Posterior cingulate gyrus (tissue), 11 donors: ENCODE measurements at places on chromosomes 7 and 10.

DNA sequence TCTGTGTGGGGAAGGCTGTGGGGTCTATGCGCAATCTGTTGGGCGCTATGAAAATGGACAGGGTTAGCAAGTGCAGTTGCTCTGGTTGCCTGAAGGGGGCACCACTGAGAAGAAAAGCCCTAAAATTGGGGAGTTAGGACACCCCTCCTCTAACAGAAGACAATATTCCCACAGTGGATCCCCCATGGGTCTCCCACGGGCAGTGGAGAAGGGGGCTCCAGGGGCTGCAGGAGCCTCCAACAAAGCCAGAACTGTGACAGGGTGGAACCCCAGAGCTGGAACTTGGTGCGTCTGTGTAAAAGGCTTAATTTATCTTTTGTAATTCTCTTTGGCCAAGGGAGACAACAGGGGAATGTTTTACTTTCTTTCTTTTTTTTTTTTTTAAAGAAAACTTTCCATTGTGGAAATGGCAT is 12.5 kb upstream of the COL13A1 start:
- DNase-seq = no peak

- DNase-seq = peak; percentile 52
These were observed 17.0 kb upstream of the ZMIZ1 start for GRCh38 chr10:79051766-79052165.

- no peak for DNase-seq
These were observed 24.7 kb upstream of the SLC18A3 start for GRCh38 chr10:49585387-49585786.

DNA sequence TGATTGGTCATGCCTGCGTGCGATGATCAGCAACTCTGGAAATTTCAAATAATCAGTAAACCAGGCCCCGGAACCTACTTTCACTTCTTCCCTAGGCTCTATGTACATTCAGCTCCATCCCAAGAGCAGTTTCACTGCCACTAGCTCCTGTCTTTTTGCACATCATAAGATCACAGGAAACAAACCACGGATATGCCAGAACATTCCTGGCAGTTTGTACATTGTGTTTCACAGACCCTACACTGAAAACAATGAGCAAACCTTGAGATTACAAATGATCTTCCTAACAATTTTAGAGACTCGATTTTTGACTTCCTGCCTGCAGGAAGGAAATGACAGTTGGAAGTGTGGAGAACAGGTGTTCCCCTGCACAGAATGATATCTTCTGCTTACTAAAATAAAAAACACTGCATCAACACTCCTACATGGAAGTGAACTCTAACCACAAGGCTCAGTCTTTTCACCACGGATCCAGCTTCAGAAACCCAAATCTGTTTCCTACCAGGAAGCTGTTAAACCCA is 7.6 kb upstream of the TMEM236 start:
- no peak for DNase-seq

- no peak for DNase-seq
These were observed 168.6 kb downstream of the MLLT10 start for GRCh38 chr10:21702633-21703111.

GRCh38 chr10:28765641-28766040 is 88.3 kb downstream of the BAMBI start:
- DNase-seq = no peak

DNA sequence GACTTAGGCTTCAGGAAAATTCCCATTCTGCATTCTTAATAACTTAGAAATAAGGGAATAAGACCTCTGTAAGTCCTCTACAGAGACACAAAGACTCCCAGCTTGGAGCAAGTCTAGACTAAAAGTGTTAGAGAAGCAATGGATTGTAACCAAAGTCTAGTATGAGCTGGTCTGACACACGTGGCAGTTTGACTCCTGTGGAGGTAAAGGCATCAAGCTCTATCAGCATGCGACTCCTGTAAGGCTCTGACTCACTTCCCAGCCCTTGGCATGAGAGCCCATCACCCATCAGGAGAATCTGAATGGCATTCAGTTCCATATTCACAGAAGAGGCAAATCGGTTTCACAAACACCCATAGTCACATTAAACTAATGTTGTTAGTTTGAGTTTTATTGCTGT is 4.4 kb upstream of the VSTM4 start:
- DNase-seq = no peak

DNA sequence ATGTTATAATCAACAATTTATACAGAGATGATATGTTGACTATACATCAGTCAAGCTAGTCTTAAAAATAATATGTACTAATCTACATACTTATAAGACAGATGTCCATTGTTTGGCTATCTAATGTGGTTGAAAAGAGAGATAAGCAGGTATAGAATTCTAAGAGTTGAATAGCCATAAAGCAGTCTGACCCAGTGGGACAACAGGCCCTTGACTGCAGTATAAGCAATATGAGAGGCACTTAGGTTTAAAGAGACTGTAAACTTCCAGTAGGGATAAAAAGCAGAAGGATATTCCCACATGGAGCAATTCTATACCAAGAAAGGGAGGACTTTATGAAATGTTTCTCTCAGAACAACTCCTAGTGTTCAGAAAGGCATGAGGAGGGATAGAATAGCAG is 139.3 kb downstream of the ELAPOR2 start:
- DNase-seq = no peak

- peak; percentile 86 for DNase-seq
These were observed 789 bp downstream of the PDGFA start for GRCh38 chr7:518630-519483.

- DNase-seq = no peak
These were observed 4.6 kb upstream of the ARHGAP22 start for GRCh38 chr10:48609441-48609840.

- no peak for DNase-seq
These were observed 5.2 kb downstream of the EBF3 start for GRCh38 chr10:129958629-129959543.

- no peak for DNase-seq
These were observed 172.1 kb downstream of the CYP26A1 start for GRCh38 chr10:93245779-93246178.

DNA sequence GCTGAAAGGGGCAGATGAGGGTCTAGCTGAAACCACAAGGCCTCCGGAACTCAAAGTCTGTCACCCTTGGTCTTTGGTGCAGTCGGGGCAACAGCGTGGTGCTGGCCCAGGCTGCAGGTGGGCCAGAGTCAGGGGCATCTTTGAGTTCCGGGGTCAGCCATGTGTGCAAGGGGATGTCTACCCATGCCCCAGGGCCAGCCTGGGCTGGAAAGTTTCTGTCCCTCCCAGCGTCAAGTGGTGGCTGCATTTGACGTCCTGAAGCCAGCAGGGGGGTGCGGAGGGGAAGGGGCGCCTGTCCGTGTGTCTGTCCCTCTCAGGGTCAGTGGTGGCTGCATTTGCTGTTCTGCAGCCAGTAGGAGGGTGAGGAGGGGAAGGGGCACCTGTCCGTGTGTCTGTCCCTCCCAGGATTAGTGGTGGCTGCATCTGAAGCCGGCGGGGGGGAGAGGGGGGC is 638 bp downstream of the BRAT1 start:
- DNase-seq = peak; percentile 70

DNA sequence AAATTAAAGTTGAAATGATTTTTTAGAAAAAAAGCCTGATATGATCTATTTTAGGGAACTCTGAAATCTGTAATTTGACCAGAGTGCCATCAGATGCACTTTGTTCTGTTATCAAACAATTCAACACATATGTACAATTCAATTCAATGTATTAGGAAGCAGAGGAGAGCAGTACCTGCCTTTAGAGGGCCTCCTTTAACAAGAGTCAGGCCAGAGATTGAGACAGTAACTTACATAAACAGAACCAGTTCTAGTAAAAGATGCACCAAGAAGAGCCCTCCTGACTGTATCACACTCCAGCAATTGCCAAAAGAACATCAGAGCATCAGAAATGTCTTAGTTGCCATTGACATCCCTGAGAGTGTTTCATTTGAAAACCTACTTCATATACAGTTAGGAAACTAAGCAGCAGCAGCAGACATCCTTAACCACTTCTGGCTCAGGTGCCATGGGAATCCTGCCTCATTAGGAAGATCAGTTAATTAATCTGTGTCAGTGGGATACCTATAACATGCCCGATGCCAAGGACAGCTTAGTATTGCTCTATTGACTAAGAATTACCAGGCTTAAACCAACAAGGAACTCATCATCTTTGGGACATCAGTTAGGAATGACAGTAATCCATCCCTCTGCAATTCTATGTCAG is 1222.6 kb upstream of the LRRN3 start:
- DNase-seq = no peak

DNA sequence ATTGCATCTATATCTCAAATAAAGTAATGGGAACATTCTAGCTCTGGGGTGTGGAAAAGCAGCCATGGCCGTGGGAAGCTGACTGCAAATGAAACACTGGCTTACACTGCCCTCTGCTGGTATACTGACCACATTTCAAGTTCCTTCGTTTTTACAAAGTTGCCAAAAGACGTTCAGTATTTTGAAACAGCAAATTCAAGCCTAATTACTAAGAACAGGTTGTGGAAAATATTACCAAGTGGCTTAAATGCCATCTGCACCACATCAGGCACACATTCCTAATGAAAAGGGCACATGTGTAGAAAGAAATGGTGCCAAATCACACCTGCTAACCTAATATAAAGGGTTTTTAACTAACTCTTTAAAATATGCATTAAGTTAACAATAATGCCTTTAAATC is 83.9 kb downstream of the JAZF1 start:
- peak; percentile 59 for DNase-seq

GRCh38 chr10:102775935-102776669 is 32.4 kb downstream of the WBP1L start:
- peak; percentile 91 for DNase-seq

DNA sequence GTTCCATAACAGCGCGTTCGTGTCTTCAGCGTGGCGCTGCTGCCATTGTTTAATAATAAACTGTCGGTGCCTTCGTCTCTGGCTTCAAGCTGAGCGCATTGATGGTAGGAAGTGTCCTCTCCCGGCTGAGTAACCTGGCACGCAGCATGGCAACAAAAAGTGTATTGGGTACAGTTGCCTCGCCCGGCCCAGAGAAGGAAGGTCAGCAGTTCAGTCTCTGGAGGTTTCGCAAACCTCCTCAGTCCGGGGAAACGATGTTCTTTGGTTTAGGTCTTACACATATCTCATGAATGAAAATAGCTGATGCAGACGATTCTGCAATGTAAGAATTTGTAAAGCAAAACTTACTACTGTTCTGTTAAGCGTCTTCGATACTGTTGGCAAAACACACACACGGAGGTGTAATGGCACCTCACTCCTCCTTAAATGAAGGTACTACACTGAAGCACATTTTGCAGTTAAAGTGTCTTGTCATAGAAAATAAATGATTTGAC is 739 bp upstream of the CCDC186 start:
- DNase-seq = peak; percentile 84

DNA sequence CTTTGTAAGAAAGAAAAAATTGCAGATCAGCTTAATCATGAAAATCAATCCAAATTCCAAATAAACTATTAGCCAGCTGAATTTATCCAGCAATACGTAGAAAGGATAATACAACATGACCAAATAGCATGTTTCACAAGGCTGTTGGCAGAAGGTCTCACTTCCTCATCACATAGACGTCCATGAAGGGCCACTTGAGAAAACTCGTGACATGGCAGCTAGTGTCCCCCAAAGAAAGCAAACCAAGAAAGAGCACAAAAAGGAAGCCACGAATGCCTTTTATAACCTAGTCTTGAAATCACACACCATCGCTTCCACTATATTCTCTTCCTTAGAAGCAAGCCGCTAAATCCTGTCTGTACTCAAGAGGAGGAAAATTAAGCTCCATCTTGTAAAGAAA is 105.6 kb upstream of the NRBF2 start:
- no peak for DNase-seq

DNA sequence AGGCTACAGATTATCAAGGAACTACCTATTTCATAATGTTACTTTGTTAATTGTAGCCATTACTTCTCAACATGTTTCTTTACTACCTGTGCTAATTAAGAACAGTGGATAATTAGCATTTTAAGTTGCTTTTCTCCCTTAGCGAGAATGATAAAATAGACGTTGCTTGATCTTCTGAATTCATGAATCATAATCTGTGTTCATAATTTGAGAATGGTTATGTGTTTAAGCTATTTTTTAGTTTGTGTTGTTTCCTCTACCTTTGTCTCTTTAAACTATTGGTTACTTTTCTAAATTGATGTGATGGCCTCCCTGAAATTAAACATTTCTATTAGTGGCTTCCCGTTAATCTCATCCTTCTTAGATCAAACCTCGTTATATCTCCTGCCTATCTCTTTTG is at the start of gene ZRANB1:
TSS of gene ZRANB1 (plus strand) at position 301 of the 400 bp plus-strand sequence. CDS start 371 bp downstream, outside the sequence.
- no peak for DNase-seq

GRCh38 chr7:115779561-115779960 is 251.0 kb downstream of the TFEC start:
- no peak for DNase-seq

DNA sequence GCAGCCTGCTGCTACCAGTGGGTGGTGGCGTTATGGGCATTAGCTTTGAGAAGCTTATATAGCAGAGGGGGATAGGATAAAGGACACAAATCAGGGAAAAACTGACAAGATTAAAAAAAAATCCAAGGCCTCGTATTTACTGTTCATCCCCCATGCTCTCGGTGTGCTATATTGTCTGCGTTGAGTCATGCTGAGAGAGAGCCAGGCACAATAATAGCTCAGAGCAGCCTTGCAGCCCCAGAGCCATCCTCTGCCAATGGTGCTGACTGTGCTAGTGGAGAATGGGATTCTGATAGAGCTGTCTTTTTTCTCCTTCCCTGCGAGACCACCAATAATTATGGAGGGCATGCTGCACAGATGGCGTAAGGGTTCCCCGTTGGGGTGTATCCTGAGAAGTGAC is 51.7 kb upstream of the FZD1 start:
- peak; percentile 8 for DNase-seq

- no peak for DNase-seq
These were observed 34.0 kb downstream of the MAD1L1 start for GRCh38 chr7:2198760-2199159.

DNA sequence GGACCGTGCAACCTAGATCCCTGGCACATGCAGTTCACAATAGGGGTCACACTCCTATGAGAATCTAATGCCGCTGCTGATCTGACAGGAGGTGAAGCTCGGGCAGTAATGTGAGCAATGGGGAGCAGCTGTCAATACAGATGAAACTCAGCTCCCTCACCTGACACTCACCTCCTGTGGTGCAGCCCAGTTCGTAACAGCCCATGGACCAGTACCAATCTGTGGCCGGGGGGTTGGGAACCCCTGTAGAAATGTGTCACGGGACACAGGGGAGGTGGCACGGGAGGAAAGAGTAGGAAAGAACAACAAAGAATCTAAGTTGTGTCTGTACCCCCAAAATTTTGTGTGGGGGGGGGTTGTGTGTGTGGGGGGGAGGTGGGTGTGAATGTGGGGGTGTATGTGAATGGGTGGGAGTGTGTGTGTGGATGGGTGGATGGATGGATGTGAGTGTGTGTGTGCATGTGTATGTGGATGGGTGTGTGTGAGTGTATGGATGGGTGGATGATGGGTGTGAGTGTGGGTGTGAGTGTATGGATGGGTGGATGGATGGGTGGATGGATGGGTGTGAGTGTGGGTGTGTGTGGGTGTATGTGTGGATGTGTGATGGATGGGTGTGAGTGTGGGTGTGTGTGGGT is 33.1 kb downstream of the SFMBT2 start:
- DNase-seq = no peak

- DNase-seq = no peak
These were observed 1509.7 kb upstream of the LRRTM3 start for GRCh38 chr10:65416094-65416493.

- no peak for DNase-seq
These were observed 45.9 kb downstream of the CREM start for GRCh38 chr10:35172574-35172973.

GRCh38 chr10:132959559-132959961 is 17.2 kb upstream of the CFAP46 start:
- DNase-seq = peak; percentile 54
